Right renal cortex interstitium (tissue), 3 donors: ENCODE measurements at places on chromosomes 11 and 22. TPM values are rescaled to one million over a fixed set of nuclear protein-coding genes. Genes with fewer than 3 reads are reported as not detected.

DNA sequence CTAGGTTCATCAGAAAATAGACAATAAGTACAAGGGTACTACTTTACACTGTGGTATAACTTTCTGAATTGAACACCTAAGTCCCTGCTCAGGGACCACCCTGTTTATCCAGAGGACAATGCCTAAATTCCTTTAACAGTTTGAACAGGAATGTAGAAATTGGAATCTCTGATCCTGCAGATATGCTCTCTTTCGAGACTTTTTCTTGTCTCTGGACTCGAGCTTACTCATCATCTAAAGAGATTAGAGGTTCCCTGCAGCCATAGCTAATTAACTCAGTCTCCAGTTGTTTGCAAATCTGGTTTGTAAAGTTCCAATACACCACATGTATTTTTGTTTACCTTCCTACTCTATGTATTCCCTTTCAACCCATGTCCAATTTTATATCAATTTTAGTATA, 1.0 kb downstream of the HOATZ start:
- no peak for DNase-seq

APLNR gene
- polyA plus RNA-seq = 101 TPM

- no peak for DNase-seq
These were observed 146.0 kb downstream of the BBOX1 start for GRCh38 chr11:27186580-27186979.

ASPHD2 gene
- polyA plus RNA-seq = 4.0 TPM

DNA sequence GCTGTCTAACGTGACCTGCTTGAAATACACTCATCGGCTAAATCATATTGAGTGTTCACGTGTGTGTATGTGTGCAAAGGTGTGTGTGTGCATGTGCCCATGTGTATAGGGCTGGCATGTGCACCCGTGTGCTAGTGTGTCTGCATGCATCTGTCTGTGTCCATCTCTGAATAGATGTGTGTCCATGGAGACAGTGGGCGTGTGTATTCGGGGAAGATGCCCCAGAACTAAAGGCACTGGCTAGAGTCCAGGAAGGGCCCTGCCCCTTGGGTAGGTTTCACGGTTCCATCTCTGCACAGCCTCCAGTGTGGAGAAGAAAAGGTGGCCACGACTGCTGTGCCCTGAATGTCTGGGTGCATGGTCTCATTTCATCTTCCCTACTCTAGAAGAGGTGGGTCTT, 220.3 kb downstream of the MN1 start:
- DNase-seq = no peak

RIC8A gene
- 84.7 TPM for polyA plus RNA-seq

ANKK1 gene
- polyA plus RNA-seq = 0.21 TPM
